ENCODE measurements at places on chromosomes 7 and 10. TPM values are rescaled to one million over a fixed set of nuclear protein-coding genes. Genes with fewer than 3 reads are reported as not detected.

DNA sequence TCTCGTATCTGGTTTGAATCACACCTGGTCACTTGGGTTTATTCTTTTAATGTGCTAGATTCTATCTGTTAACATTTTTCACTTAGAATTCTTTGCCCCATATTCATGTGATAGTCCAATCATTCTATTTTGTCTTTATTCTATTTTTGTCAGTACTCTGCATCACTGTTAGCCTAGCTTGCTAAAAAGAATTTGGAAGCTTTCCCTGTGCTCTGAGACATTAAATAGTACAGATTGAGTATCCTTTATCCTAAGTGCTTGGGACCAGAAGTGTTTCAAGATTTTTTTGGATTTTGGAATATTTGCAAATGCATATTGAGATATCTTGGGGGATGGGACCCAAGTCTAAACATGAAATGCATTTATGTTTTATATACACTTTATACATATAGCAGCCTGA is 51.0 kb downstream of the RALA start:
- no peak for DNase-seq

DNA sequence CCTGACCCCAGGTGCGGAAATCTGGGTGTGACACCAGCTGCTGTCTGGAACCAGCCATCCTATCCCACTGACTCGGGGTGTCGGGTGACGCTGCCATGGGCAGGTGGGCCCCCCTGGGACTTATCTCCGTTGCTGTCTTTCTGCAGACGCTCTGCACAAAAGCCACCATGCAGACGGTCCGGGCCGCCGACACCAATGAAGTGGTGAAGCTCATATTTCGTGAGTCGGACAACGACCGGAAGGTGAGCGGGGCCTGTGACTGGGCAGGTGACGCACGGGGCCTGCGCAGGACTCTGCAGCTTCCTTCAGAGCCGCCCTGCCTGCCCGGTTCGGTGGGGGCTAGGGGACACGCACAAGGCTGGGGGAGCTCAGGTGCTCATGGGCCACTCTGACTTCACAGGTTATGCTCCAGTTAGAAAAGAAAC is 36.6 kb downstream of the NKX6-2 start:
- DNase-seq: no peak

Gene ANXA8L1
- total RNA-seq: not detected

DNA sequence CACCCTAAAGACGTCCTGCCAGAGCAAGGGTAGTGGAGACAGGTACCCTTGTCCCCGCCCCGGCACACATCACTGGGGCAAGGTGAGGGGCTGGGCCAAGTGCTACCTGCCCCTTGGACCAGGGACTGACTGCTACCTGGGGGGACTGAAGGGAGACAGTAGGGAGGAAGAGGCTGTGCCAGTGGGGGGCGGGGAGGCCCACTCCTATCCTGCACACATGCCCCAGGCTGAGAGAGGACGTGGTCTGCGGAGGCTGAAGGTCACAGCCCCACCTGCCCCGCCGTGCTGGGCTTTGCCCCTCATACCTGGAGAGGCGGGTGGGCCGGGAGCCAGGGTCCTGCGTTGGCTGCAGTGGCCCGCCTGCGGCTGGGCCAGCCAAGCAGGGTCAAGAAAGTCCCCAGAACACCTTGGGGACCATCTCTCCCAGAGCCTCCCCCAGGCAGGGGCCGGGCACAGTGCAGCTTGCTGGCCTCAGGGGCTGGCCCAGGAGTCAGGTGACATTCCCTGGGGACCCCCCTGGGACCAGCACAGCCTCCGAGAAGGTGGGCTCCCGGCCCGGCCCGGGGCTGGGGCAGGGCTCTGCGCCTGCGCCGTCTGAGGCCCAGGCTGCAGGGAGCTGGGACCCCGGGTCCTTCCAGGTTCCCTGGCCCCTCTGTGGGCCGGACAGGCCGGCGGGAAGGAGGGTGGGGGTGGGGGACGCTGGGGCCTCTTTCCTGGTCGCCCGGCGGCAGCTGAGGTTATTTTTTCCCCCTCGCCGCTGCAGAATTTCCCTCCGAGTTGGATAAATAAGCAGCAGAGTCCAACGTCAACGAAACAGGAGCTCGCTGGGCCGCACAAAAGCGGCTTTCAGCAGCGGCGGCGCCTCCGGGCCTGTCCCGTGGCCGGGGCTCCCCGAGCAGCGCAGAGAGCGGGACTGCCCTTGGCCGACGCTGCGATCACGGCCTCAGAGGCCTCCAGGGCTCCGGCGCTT is 9.8 kb upstream of the FZD9 start:
- no peak for DNase-seq

DNA sequence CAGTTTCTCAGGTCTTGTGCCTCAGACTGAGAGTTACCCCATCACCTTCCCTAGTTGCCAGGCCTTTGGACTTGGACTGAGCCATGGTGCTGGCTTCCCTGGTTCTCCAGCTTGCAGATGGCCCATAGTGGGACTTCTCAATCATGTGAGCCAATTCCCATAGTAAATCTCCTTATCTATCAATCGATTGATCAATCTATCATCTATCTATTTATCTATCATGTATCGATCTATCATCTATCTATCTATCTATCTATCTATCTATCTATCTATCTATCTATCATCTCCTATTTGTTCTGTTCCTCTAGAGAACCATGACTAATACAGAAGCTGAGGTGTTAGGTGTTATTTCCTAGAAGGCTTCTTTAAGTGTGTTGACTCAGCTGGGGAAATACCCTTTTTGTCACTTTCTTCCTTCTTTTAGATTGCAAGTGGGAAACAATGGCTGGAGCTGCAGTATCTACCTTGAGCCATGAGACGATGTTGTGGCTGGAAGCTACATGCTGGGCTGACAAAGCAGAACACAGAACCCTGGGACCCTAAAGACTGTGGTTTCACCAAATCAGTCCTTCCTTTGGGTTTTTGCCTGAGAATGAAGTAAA is 234.7 kb upstream of the GLI3 start:
- DNase-seq: no peak

GRCh38 chr7:68629-69028 is 123.7 kb upstream of the FAM20C start:
- DNase-seq: no peak

Gene OPN1SW
- total RNA-seq: not detected
